ENCODE measurements at places on chromosomes 16 and 17.

- DNase-seq: no peak
These were observed 24.2 kb downstream of the XPO6 start for GRCh38 chr16:28187595-28188004.

DNA sequence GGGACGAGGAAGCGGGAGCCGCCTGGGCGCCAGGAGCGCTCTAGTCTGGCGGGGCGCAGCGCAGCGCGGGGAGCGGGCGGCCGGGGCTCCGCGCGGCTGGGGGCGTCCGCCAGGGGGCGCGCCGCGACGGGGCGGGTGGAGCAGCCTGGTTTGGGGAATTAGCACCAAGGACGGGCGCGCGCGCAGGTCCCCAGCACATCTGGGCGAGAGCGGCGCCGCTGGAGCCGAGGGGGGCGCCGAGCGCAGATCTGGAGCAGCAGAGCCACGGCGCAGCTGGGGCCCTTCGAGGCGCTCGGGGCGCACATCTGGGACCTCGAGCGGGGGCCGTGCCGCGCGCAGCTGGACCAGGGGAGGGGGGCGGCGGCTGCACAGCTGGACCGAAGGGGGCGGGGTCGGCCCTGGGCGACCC, at the start of gene NXPH3:
Gene NXPH3 (plus strand): TSS at position 193 of the 409 bp plus-strand sequence. CDS start 349 bp downstream, outside the sequence.
- DNase-seq: peak; percentile 73

- no peak for DNase-seq
These were observed 4.3 kb upstream of the XYLT1 start for GRCh38 chr16:17475104-17475503.

DNA sequence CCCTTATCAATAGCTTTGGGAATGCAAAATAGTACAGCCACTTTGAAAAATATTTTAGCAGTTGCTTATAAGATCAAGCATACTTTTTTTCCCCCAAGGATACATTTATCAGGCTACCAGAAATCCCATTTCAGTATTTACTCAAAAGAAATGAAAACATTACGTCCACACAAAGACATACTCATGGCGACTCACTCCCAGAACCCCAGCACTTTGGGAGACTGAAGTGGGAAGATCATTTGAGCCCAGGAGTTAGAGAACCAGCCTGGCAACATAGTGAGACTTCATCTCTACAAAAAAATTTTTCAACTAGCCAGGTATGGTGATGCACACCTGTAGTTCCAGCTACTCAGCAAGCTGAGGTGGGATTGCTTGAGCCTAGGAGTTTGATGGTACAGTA, 5.9 kb downstream of the SKA2 start:
- no peak for DNase-seq

DNA sequence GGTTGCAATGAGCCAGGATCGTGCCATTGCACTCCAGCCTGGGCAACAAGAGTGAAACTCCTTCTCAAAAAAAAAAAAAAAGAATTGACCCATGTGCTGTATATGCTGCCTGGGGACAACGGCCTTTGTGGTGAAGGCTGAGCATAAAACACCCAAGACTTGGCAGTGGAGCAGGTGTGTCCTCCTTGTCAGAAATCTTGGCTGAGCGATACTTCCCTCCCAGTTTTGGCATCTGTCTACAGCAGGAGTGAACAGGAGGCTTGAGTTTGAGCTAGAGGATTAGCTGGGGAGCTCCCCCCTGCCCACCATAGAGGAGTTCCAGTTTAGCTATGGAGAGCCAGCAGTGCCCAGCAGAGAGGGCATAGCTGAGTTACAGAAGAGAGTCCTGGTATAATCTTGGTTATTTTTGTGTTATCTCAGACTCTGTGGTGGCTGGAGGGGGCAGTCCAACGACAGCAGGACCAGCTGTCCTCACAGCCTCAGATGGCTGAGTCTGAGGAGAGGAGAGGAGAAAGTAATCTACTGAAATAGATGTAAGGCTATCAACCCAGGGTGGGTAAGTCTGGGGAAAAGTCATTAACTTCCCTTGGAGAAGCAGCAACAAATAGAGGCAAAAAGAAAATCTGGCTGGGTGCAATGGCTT, 18.4 kb downstream of the SP2 start:
- DNase-seq: peak; percentile 42

GRCh38 chr16:73546341-73546845, 498.5 kb upstream of the ZFHX3 start:
- DNase-seq: no peak

GRCh38 chr17:48113201-48113676, 5.7 kb downstream of the SNX11 start:
- no peak for DNase-seq

DNA sequence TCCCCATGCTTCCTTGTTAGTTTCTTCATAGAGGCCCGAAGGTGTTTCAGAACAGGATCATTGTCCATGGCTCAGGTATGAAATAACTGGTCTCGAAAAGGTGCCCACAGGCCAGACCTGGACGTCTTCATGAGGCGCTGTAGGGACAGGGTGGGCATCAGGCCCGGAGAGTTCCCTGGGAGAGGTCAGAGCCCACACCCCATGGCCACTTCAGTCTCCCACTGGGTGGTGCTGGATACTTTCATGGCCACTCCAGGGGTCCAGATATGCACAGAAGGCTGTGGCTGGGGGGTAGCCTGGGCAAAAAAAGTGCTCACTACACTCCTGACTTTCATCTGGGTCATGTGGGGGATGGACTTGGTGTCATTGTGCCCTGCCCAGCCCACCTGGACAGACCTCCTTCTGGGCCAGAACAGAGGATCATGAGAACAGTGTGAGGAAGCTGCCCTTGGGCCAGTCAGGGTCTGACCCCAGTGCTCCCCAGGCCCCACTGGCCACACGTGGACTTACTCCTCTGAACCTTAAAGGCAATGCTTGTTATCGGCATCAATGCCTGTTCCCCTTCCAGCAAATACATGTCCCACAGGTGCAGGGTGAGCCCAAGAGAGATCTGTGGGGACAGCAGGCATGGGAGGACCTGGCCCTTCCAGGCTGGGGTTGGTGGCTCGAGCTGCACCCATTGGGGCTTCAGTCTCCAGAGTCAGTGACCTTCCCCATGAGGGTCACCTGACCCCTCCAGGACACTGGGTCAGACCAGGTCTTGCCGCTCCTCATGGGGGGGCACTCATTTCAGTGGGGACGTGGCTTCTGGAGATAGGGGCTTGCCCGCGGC, 36.9 kb downstream of the LGALS9 start:
- no peak for DNase-seq

- no peak for DNase-seq
These were observed 84.5 kb downstream of the SOX9 start for GRCh38 chr17:72205357-72205756.

- no peak for DNase-seq
These were observed 3.3 kb downstream of the NHERF2 start for GRCh38 chr16:2030036-2030435.

- no peak for DNase-seq
These were observed 68.8 kb upstream of the CIBAR2 start for GRCh38 chr16:85180827-85181738.

DNA sequence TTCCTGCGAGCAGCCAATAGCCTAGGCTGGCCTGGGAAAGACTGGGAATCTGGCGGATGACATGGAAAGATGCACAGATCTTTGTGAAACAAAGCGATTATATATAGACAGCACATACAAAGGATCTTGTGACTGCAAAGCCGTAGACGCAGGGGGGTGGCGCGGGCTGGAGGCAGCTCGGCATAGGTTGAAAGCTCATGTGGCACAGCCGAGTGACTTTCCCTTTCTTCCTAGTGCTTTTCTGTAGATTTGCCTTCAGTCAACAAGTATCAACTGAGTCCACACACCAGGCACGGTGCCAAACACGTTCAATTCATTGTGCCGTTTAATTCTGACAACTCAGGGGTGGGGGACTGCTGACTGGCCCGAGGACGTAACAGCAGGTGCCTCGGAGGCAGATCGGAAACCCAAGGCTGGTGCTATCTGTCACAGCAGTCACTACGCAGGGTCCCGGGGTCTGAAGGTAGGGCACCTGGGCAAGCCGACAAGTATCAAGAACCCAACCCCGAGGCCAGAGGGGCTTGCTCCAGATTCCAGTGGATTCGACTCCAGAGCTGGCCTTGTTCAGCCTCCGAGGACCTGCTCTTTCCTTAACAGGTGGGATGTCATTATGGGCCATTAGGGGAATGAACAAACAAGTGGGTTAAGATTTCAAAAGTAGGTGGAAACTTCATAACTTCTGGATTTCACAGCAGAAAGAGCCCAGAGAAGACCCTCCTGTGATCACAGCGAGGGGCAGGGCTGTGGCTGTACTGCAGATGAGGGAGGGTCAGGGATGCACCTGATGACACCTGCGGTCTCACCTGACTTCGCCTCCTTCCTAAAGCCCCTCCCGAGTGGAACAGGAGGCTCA, 5.9 kb downstream of the PAM16 start:
- no peak for DNase-seq

DNA sequence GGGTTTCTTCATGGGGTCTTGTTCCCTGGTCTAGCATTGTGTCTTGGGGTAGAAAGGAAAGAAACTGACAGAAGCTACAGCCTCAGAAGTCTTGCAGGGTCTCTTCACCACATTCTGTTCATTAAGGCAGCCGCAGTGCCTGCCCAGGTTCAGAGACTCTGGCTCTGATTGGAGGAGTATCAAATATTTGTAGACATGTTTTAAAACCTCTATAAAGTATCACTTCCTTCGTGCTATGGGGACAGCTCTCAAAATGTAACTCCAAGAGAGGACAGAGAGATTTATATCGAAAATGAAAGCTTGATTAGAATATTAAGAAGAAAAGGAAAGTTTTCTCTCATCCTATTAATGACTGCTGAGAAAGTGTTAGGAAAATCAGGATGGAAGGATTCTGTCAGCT, 107.0 kb upstream of the CACNG3 start:
- no peak for DNase-seq

DNA sequence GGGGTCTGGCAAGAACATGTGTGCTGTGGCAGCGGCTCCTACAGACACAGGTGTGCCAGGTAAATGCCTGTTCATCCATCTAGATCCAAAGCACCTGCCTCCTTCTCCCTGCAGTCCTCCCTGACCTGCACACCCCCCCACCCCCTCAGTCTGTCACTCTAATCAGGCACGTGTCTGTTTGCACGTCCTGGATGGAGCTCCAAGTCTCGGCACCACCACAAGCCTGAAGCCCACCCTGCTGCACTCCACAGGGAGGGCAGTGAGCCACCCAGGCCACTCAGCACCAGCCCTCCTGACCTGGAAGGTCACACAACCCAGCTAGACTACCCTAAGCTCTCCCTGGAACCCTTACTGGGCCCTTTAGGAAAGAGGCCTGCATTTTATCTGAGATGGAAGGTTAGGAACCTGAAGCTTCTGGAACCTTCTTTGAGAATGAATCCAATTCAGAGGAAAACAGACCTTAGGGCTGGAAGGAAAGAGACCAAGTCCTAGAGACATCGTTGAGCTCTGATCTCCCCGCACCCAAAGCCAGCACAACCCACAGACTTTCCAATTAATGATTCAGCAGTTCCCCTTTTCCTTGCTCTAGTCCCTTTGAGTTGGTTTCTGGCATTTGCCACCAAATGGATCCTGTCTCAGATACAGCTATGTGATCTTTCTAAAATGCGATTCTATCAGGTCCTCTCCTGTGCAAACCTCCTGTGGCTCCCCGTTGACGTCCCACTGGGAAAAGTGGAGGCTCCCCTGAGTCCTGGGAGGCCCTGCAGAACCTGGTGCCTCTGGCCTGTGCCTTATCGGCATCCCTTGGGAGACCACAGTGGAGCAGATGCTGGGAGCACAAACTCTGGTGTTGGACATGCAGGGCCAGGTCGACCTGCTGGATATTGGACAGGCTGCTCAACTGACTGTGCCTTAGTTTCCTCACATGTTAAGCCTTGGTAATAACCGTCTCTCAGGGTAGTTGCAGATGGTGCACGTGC, 67.9 kb downstream of the PRMT7 start:
- no peak for DNase-seq

GRCh38 chr16:397135-397661, at the start of gene NME4:
Gene NME4, plus strand, starts transcription at chr16:397199. Its CDS starts 24 bp downstream, at chr16:397223.
- DNase-seq: no peak

DNA sequence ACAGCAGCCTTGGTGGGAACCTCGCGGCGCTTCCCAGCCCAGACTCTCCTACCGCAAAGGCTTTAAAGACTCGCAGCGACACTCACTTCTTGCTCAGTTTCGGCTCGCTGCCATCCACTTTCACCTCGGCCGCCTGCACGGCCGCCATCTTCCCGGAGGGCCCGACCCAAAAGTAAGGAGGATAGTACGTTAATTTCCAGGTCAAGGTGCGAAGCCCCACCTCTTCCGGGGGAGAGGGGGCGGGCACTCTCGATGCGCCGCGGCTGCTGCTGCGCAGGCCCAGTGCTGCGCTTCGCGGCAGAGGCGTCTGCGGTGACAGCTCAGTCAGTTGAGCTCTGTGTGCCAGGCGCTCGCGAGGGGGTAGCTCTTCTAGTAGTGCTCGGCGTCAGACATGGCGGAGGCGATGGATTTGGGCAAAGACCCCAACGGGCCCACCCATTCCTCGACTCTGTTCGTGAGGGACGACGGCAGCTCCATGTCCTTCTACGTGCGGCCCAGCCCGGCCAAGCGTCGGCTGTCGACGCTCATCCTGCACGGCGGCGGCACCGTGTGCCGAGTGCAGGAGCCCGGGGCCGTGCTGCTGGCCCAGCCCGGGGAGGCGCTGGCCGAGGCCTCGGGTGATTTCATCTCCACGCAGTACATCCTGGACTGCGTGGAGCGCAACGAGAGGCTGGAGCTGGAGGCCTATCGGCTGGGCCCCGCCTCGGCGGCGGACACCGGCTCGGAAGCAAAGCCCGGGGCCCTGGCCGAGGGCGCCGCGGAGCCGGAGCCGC, at the start of the genes KARS1 and TERF2IP:
Gene KARS1 (minus strand): TSS at position 174 of the 773 bp plus-strand sequence. CDS start 26 bp downstream, at position 148.
Gene TERF2IP (plus strand): TSS at position 282 of the 773 bp plus-strand sequence. CDS start 110 bp downstream, at position 392.
- DNase-seq: peak; percentile 95

- DNase-seq: no peak
These were observed 1.9 kb upstream of the C16orf74 start for GRCh38 chr16:85752511-85753420.

GRCh38 chr17:50165867-50166517, at the start of gene SGCA:
Gene SGCA, plus strand, starts transcription at chr17:50166005. Its CDS starts 36 bp downstream, at chr17:50166041.
- DNase-seq: peak; percentile 64

DNA sequence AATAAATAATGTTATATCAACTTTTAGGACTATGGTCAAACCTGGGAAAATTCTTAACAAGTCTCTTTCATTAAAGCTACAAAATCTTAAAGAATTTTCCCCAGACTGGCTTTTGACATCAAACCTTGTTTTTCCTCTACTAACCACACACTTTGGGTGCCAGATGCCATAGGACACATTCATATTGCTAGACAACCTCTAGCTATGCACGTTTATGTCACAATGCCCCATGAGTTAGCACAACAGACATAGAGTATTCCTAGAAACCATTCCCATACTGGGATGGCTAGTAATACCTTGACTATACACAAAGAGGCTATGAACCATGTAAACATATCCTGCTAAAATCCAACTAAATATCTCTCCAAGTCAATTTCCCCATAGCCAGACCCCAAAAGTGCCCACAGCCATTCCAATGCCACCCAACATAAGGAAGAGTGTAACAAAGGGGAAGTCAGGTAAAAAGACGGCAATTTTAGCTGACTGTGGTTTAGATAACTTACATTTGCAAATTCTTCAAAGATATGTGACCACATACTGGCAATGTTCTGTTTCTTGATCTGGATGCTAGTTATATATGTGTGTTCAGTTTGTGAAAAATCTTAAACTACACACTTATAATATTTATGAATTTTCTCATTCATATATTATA, 23.4 kb downstream of the SMURF2 start:
- no peak for DNase-seq

DNA sequence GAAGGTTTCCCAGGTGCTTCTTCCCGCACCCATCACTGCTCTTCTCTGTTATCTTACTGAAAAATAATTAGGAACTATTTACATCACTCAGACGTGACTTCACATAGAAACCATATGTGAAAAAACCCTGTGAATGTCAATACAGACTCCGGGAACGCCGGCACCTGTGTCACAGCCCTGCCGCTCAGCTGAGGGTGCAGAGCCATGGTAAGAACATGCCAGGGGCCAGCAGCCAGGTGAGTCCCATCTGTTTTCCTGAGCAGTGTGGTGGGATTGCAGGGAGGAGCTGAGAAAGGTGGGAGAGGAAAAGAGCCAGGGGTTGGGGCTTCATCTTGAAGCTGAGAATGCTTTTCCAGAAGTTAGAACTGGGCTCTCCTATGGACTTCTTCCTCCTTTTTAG, 13.7 kb downstream of the FOXF1 start:
- no peak for DNase-seq

Measured in cerebellar cortex (tissue), 1 donor.